Sigmoid colon (tissue), 7 donors: ENCODE measurements at places on chromosomes 16 and 17. TPM values are rescaled to one million over a fixed set of nuclear protein-coding genes. Genes with fewer than 3 reads are reported as not detected.

DNA sequence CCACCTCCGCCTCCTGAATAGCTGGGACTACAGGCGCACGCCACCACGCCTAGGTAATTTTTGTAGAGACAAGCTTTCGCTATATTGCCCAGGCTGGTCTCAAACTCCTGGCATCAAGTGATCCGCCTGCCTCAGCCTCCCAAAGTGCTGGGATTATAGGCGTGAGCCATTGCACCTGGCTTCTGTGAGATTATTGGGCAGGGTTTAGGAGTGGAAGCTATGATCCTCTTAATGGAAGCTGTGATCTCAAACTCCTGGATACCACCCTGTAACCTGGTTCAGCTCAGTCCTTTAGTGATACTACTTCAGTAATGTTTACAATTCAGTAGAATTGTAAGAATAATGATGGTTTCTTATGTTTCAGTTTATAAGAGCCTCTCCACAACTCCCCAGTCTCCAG is 14.1 kb downstream of the NFE2L1 start:
- H3K4me1 ChIP-seq, result no peaks in the 10 kb centered on the region
- H3K36me3 ChIP-seq, result peaks cover 55% of the 10 kb centered on the region
- peak overlapping the region; percentile 8 for H3K27ac ChIP-seq
- no peak for DNase-seq
- no peak overlapping the region for H3K4me3 ChIP-seq

- H3K27ac ChIP-seq, result peak overlapping the region; percentile 77
- no peaks in the 10 kb centered on the region for H3K27me3 ChIP-seq
- peak; percentile 94 for DNase-seq
- H3K4me1 ChIP-seq, result peaks cover 19% of the 10 kb centered on the region
- H3K36me3 ChIP-seq, result no peaks in the 10 kb centered on the region
Measured at GRCh38 chr17:77778636-77779489, 179.6 kb upstream of the TNRC6C start.

CES5A gene
- not detected for polyA plus RNA-seq

RND2 gene
- polyA plus RNA-seq, result 0.60 TPM

PDILT gene
- not detected for polyA plus RNA-seq
